Stimulated activated CD8-positive, alpha-beta memory T cell treated with anti-CD3 and anti-CD28 coated beads, Interleukin-2, amount 100 ng/mL, for 1 hour (primary cell): ENCODE measurements at places on chromosomes 5 and 9.

- DNase-seq = peak; percentile 31
Measured at GRCh38 chr5:98774192-98775033, 950 bp downstream of the RGMB start.

DNA sequence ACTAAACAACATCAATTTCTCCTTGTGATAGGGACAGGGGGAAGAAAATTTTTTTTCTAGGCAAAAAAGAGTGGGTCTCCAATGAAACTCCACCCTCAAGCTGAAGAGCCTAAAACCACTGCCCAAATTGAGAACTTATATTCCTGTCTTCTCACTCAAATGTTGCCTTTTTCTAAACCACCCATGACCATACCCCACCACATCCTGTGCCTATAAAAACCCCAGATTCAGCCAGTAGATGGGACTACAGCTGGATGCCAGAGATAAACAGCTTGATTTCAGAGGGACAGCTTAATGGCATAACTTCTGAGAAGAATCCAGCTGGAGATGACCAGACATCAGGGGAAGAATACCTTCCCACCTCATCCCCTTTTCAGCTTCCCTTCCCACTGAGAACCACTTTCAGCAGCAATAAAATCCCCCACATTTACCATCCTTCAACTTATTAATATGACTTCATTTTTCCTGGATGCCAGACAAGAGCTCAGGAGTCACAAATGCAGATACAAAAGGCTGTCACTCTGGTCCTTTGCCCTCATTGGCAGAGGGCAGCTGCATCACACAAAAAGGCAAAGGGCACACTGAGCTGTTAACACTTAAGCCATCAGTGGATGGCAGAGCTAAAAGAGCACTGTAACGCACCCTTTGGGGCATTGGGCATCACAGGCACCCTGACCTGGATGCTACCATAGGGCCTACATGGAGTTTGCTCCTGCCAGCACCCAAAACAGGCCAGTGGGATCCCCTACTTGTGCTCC lies 972.5 kb upstream of the CTNND2 start:
- DNase-seq = no peak

DNA sequence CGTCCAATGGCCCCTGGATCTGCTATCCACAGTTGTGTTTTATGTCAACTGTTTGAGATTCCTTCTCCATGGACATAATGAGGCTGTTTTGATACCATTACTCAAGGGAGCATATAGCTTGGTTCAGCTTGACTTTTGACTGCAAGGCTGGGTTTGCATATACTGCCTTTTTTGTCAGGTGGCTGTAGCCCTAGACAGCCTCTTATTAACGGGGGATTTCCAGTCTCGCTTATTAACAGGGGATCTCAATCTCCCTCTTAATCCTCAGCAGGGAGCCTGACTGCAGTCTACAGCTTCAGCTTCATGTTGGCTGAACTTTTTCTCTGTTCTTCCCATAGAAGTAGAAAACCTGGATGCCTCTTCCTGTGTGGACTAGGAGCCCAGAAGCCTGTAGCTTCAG lies 73.7 kb upstream of the TNC start:
- DNase-seq = no peak

DNA sequence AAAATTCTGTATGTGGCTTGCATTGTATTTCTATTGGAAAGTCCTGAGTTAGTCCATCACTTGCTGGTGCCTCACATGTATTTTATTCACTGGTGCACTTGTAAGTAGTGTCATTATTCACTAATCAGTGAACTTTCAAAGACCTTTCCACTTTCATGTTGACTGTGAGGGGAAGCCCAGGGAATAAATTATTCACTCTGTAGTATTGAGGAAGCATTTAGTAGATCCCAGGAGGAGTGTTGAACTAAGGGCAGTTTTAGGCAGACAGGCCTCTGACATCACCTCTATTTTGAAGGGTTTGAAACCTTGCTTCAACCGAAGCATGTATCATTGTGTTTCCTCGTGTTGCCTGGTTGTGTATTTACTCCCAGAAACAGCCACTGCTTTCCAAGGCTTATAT lies 705.4 kb upstream of the RIOK2 start:
- no peak for DNase-seq

GRCh38 chr5:129857116-129857515 lies 47.1 kb upstream of the CHSY3 start:
- no peak for DNase-seq

GRCh38 chr9:98860871-98861293 lies 53.4 kb downstream of the GALNT12 start:
- no peak for DNase-seq

DNA sequence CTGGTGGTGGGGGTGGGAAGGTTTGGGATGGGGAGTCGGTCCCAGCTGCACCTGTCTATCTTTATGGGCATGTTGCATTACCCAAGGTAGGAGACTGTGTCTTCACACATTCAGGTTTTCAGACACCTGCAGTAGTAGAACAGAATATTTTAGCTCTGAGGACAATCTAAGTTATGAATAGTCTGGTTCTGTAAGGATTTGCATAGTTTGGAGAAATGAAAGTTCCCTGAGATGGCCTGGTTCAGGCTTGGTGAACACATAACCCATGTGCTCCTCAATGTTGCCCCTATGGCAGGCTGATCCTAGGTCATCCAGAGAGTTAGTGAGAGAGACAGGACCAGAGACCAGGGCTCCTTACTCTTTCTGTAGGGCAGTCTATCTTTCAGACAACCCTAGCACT lies 20.7 kb downstream of the TNFSF8 start:
- no peak for DNase-seq

DNA sequence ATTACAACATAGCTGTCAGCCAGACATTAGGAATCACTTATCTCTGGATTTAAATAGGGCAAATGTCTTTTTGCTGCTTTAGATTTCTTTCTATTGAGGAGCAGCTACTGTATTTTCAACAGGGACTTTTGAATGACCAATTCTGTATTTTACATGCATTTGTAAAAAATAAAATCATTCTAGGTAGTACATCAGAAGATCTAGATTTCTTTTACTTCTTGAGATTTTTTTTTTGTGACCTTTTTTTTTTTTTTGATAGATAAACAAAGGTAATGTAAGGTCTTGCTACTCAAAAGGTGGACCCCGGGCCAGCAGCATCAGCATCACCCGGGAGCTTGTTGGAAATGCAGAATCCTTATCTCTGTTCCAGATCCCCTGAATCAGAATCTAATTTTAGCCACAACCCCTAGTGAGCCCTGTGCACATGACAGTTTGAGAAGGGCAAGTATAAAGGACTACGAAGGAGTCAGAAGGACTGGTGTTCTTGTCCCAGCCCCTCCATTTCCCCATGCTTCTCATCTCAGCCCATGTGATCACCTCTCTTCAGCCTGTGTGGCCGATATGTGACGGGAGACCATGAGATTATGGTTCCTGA lies 37.7 kb upstream of the CKMT2 start:
- no peak for DNase-seq

DNA sequence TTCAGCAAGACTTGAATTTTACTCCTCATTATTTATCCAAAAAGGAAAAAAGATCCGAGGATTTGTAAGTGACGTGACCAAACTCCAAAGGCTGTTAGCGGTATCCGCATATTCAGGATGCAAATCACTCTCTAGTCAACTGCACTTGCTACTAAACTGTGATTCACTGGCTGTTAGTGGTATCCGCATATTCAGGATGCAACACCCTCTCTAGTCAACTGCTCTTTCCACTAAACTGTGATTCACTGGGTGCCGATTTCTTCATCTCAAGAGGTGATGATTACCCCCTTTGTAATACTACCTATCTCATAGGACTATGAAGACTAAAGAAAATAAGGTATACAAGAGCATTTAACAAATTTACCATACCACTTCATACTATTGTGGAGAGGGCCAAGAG lies 5.7 kb downstream of the MAPKAP1 start:
- no peak for DNase-seq

DNA sequence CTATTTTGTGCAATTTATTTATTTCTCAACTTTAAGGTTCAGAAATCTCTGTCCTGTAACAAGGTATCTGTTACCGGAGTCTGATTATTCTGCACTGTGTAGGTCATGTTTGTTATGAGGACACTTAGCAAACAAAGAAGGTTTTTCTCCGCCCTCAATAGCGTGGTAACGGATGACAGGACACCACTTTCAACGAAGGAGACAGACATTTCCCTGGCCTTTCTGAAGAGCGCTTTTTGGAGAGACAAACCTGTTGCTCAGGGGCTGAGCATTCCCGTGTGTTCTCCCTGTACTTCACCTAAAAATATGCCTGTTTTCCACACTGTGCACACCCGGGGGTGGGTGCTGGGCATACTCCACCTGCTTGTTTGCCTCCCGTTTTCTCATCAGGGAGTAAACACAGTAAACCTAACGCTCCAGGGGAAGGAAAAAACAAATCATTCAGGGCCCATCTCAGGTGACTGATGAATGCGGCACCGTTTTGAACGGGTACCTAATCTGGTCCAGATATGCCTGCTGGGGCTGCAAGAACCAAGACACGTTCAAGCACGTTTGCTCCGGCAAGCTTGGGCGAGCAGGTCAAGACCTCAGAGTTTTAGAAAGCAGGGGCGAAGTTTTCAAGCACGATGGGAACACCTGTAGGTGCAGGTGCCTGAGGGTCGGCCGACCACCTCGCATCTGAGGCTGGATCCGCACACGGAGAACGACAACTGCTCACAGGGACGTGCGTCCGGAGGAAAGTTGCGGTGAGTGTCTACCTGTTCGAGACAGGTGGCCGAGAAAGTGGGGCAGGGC lies 859 bp downstream of the RETREG1 start:
- no peak for DNase-seq

- DNase-seq = no peak
Measured at GRCh38 chr5:10853154-10853553, 92.1 kb upstream of the DAP start.

GRCh38 chr9:72401396-72401795 lies 36.4 kb upstream of the ZFAND5 start:
- DNase-seq = no peak

DNA sequence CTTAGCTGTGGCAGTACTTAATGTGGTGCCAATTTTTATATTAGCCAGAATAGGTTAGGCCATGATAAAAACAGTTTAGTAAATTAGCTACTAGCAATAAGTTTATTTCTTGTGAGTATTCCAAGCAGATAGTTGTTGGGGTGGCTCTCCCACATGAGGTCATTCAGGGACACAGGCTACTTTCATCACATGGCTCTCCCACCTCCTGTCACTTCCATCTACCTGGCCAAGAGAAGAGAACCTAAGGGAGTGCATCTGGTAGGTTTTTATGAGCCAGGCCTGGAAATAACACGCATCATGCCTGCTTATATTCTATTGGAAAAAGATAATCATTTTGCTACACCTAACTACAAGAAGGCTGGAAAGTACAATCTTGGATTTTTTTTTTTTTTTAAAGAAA lies 161.4 kb upstream of the CCNH start:
- no peak for DNase-seq

- DNase-seq = no peak
Measured at GRCh38 chr5:119370486-119370885, 14.7 kb downstream of the TNFAIP8 start.

DNA sequence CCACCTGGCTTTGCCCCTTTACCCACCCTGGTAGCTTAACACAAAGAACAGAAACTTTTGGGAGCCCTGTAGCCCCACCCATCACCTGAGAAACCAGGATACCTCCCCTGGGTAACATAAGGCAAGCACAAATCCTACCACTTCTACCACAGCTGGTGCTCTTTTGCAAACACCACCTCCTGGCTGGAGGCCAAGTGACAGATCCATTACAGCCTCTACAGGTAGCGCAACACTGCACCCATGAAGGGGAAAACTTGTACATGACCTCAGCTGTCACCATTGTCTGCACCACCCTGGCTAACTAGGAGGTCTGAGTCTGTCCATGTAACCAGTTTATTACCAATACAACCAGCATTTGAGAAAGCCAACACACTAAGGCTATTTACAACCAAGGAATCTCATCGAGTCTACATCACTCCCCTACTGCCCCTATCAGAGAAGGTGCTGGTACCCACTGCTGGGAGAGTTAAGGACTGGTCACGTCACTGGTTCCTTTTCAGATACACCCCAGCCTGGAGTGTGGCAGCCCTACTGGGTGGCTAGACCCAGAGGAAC lies 128.6 kb downstream of the PJA2 start:
- no peak for DNase-seq

GRCh38 chr9:105168870-105169319 lies 75.6 kb upstream of the SLC44A1 start:
- no peak for DNase-seq

DNA sequence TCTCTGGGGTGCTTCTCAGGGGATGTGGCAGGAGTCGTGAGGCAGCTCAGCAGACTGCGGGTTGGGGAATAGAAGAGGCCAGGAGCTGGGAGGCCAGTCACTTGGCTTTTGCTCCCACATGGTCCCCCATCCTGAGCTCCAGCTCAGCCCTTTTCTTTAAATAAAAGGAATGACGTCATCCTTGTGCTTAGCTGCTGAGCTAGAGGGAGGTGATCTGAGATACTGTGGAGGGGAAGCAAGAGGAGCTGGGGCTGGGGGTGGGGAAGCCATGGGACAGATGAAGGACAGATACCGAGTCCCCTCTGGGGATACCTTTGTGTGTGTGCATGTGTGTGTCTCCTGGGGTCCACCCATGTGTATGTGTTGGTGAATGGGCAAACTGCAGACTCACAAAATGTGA lies 89.0 kb upstream of the ARAP3 start:
- no peak for DNase-seq

- DNase-seq = no peak
Measured at GRCh38 chr5:125302577-125302976, 556.1 kb upstream of the ZNF608 start.

DNA sequence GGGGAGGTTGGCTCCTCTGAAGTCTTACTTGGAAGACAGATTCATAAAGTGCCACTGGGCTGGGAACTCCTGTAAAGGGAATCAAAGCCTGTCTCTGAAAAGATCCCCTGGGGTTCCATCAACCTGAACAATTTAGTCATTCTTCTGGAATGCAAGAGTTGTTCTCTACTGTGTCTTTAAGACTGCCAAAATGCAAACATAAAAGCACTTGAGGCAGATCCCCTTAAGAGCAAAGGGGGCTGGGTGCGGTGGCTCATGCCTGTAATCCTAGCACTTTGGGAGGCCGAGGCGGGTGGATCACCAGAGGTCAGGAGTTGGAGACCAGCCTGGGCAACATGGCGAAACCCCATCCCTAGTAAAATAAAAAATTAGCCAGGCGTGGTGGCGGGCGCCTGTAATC lies 16.7 kb downstream of the CDKN2AIPNL start:
- DNase-seq = no peak

- no peak for DNase-seq
Measured at GRCh38 chr9:20043035-20043434, 254.2 kb upstream of the SLC24A2 start.

GRCh38 chr5:947626-948471 lies 55.2 kb downstream of the TRIP13 start:
- no peak for DNase-seq

DNA sequence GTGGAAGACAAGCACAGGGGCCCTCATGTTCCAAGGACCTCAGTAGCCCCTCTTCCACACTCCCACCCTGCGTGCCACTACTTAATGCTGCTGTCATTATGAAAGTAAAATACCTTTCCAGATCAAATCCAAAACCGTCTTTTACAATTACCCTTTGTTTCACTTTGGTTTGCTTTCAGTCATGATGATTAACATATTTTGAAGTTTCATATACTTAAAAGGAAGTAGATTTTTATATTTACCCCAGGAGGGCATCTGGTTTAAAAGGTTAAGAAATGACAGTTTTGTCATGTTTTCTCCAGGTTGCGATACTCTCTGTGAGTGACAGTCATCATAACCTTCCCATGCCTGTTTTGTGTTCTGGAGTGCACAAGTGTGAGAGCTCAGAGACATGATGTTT lies 13.5 kb upstream of the MAP1B start:
- no peak for DNase-seq
